ENCODE measurements at places on chromosomes 6 and 20.

DNA sequence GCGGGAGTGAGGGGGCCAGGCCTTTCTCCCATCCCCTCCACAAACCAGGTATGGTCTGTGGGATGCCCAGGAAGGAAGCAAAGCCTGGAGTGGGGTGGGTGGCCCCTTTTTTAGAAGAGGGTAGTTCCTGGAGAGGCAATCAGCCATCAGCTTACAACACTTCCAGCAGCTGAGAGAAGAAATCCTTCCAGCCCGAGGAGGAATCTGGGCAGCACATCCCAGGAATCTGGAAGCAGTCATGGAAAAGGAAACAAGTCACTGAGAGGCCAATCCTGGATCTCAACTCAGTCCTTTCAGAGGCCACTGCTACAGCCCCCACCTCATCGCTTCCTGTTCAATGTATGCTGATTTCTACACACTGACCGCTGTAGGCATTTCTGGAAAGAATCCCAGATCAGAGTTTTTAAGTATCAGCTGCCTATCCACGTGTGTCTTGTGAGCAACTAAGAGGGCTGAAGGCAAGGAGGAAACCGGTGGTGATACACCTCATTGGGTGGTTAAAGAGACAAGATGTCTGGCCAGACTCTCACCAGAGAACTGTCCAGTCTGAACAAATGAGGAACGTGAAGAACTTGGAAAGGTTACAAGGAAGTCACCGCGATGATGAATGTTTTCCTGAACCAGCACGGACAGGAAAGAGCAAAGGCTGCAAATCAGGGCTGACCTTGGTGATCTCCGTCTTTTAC, 92.9 kb upstream of the SHLD1 start:
- DNase-seq: peak; percentile 52

GRCh38 chr20:20992686-20993360, 113.3 kb downstream of the LINC00237 start:
- DNase-seq: no peak

DNA sequence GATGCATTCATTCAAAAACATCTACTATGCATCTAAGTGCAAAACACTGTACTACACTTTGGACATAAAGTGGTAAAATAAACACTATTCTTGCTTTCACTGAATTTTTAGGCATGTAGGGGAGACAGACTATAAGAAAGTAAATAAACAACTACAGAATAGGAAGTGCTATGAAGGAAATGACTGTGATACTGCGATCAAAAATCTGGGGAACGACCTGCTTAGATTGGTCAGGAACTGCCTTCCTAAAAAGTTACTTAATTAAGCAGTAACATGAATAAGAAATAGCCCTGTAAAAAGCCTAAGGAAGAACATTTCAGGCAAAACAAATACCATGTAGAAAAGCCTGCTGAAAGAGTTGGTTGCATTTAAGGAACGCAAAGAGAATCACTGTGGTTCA, 50.6 kb downstream of the HACE1 start:
- no peak for DNase-seq

GRCh38 chr6:142726616-142727015, 218.4 kb downstream of the HIVEP2 start:
- no peak for DNase-seq

DNA sequence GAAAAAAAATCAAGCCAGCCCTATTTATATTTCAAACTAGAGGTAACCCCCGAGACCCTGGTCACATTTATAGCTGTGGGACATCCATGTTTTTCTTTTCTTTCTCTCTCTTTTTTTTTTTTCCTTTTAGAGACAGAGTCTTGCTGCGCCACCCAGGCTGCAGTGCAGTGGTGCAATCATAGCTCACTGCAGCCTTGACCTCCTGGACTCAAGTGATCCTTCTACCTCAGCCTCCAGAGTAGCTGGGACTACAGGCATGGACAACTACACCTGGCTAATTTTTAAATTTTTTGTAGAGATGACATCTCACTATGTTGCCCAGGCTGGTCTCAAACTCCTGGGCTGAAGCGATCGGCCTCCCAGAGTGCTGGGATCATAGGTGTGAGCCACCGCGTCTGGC, 12.1 kb downstream of the MAVS start:
- no peak for DNase-seq

DNA sequence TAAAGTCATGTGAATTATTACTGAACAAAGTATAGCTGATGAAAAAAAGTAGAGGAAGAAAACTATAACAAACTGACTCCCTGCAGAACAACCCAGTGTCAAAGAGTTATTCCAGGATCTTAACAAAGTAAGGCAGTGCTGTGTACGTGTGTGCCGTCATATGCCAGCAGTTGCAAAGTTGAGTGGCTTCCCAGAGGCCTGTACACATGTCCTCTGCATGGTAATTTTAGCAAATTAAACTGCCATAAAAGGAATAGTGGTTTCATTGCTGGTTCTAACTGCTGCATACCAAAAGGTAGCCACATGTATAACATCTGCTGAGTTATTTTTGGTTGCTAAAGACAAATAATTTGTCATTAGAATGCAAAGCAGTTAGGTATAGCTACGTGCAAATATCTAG, 44.8 kb downstream of the RIPOR2 start:
- no peak for DNase-seq

DNA sequence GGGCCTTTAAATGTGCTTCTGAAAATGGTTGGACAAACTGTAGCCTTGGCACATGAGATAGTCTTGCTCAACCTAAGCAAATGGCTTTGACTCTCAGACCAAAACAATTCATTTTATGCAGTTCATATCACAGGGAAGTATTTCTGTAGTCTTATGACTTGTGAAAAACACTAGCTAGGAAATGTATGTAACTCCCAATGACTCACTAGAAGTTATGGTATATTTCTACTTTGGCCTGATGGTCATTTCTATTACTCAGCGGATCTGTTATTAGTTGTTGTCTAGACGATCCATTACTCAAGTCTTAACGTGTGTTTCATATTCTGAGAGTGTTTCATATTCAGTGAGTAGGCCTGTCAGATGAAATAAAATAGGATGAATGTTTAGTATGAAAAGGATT, 1333.5 kb downstream of the KHDRBS2 start:
- no peak for DNase-seq

DNA sequence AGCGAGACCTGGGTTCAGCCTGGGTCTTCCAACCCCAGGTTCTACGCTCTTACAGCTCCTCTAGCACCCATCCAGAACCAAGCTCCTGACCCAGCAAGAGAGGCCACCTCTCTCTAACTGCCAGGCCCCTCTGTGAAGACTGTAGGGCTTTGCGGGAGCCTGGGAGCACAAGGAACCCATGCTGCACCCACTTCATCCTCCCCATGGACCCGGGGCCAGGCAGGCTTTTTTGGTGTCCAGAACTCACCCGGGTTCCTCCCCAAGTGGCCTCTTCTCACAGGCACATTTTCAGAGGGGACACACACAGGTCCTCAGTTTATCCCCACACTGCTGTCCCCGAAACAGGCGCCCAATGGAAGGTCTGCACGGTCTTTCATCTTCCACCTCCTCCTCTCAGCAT, 145.9 kb downstream of the SYNDIG1 start:
- no peak for DNase-seq

DNA sequence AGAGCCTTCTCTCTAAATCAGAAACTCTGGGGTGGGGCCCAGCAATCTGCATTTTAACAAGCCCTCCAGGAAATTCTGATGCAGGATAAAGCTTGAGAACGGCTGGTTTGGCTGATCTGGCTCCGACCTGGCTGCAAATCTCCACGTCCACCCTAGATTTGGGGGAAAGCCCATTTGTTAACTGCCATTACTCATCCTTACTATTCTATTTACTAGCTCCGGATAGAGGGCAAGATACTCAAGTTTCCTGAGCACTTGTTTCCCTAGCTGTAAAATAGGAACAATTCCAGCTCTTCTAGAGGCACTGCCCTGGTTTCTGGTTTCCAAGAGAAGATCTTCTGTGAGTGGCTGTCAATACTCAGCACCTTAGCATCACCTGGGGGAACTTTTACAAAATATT, 44.4 kb downstream of the DAAM2 start:
- DNase-seq: no peak

GRCh38 chr6:87393026-87393622, 14.6 kb upstream of the CFAP206 start:
- DNase-seq: no peak

GRCh38 chr20:49315580-49315979, 37.7 kb upstream of the ZNFX1 start:
- DNase-seq: no peak

GRCh38 chr6:134956676-134957075, 6.8 kb upstream of the ALDH8A1 start:
- DNase-seq: no peak

DNA sequence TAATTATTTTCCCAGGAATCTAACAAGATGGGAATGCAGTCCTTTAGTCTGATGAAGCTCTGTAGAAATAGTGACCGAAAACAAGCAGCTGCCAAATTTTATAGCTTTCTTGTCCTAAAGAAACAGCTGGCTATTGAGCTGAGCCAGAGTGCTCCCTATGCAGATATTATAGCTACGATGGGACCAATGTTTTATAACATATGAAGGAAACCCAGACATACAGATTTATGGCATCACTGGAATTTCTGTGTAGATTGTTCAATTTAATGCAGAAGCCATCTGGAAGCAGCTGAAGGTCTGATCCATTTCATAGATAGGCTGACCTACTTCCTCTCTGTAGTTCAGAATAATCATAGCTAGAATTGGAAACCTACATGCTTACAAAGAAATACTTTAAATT, 11.8 kb upstream of the SNPH start:
- no peak for DNase-seq

DNA sequence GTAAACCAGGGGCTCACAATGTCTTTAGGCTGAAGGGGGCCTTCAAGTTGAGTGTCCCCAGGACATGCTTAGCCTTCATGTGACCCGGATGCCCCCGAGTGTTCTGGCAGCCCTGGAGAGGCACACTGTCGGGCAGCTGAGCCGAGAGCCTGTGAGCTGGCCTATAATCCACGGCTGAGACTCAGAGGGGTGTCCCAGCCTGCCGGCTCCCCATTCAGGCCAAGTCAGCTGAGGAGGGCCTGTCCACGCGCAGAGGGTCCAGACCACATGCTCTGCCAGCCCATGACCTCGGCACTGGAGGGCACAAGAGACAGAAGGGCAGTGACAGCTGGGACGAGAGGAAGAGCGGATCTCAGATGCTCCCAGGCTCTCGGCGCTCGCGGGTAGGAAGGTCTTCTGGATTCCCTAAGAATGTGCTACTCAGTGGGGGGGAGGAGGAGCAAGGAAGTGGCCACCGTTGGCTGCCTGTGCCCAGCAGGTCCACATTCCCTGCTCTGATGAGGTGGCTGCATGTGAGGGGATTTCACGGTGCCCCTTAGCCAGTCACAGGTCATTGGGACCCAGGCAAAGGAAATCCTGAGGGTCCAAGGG, 224.7 kb downstream of the NRN1 start:
- no peak for DNase-seq

All from lower lobe of right lung (tissue), 2 donors.